Activated T-helper 1 cell treated with anti-CD3 and anti-CD28 coated beads, Interleukin-12 subunit alpha, Interleukin-12 subunit beta, Interleukin-2, Interleukin-4 antibody, amounts not matched to agents 30 ng/mL and 10 ng/mL and 1 ng/mL, durations not matched to agents 14 hours and 24 hours and 36 hours (primary cell): ENCODE measurements at places on chromosomes 11 and 22. TPM values are rescaled to one million over a fixed set of nuclear protein-coding genes. Genes with fewer than 3 reads are reported as not detected.

- DNase-seq: no peak
Measured at GRCh38 chr11:67534070-67534679, 10.9 kb upstream of the CABP2 start.

GRCh38 chr11:3833449-3833848, 7.3 kb downstream of the RHOG start:
- no peak for DNase-seq

DNA sequence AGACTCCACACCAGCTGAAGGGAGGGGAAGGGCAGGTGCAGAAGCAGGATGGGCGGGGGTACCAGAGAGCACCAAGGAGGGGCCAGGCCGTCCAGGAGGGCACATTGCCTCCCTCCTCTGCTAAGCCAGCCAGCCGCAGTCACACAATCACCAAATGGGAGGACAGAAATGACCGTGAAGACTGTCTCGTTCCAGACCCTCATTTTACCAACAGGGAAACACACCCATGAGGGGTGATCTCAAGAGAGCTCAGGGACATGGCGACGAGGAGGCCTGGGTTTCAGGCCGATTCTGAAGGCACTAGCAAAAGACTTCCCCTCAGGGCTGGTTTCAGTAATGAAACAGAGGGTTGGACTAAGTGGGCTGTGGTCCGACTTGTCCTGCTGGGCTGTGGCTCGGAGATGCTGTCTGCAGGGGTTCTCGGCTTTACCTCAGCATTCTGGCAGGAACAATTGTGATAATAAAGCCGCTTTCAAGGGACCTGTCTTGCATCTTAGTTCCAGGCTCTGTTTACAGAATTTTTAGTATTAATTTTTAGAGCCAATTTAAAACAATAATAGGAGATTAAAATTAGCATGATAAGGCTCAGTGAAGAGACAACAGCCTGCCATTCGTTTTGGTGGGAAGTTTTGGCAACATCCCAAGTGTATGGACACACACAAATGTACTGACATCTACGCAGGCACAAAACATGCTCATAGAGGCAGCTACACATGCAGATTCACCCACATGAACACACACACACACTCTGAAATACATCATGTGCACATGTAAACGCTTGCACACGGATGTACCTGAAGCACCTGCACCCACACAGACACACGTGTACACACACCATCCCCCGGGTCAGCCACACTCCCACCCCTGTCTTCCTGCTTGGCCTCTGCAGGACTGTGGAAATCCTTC, 2.0 kb upstream of the B3GAT1 start:
- DNase-seq: no peak

GRCh38 chr11:132649277-132649676, 883.0 kb downstream of the OPCML start:
- DNase-seq: no peak

- DNase-seq: no peak
Measured at GRCh38 chr22:41687901-41688364, 734 bp downstream of the SNU13 start.

DNA sequence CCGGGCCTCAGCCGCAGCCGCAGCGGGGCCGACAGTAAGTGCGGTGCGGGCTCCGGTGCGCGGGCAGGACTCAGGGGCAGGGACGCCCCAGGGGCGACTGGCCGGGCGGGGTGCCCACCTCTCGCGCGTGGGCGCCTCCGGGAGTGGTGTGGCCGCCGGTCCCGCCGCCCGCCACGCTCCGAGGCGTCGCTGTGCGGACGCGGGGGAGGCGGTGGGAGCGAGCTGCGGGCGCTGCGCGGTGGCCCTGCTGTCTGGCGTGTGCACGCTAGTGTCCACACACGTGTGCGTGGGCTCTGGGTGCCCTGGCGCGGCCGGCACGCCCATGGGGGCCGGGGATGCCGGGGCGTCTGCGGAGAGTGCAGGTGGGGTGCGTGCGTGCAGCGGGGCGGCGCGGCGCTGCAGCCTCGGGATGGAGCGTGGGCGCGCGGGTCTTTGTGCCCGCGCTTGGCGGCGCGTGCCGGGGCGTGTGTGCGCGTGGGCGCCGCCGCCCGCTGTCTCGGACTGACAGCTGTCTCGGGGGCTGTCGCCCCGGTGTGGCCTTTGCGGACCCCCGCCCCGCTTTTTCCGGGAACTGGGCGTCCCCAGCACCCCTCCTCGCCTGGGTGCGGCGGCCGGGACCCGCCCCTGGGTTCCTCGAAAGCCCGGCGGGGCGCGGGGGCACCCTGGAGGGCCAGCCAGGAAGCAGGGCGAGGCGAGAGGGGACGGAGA, 804 bp downstream of the KCNK4 start:
- DNase-seq: no peak

GRCh38 chr11:119875841-119876600, 147.0 kb upstream of the NECTIN1 start:
- DNase-seq: no peak

GRCh38 chr11:2779981-2780849, 80.4 kb upstream of the KCNQ1OT1 start:
- no peak for DNase-seq

GRCh38 chr11:3121416-3121815, 43.7 kb downstream of the OSBPL5 start:
- no peak for DNase-seq

DNA sequence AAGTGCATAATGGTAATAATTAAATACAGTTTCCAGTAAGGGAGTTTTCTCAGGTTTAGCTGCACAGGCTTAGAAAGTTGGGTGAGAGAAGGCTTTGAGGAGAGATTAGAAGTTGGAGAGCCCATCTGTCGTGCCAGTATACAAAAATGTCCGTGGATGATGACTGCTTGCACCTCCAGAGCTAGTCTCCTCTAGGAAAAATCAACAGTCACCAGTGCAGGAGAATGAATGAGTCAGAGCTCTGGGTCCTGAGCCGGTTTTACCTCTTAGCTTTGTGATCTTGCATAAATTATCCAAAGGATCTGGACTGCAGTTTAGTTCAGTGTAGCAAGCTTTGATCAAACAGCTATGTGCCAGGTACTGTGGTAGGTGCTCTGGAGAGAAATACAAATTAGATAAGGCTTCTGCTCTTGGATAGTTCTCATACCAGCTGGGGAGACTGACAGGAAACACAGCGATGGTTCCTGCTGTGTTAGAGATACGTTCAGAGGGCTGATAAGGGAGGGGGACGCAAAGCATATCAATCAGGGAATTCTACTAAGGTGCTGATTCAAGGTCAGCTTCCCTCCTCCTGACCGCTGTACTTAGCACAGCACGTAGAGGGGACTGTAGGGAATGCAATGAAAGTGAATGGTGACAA, 125.9 kb downstream of the TEAD1 start:
- no peak for DNase-seq

GRCh38 chr11:128765571-128766549, 72.0 kb downstream of the FLI1 start:
- no peak for DNase-seq

- no peak for DNase-seq
Measured at GRCh38 chr11:102487214-102487613, 34.6 kb upstream of the TMEM123 start.

DNA sequence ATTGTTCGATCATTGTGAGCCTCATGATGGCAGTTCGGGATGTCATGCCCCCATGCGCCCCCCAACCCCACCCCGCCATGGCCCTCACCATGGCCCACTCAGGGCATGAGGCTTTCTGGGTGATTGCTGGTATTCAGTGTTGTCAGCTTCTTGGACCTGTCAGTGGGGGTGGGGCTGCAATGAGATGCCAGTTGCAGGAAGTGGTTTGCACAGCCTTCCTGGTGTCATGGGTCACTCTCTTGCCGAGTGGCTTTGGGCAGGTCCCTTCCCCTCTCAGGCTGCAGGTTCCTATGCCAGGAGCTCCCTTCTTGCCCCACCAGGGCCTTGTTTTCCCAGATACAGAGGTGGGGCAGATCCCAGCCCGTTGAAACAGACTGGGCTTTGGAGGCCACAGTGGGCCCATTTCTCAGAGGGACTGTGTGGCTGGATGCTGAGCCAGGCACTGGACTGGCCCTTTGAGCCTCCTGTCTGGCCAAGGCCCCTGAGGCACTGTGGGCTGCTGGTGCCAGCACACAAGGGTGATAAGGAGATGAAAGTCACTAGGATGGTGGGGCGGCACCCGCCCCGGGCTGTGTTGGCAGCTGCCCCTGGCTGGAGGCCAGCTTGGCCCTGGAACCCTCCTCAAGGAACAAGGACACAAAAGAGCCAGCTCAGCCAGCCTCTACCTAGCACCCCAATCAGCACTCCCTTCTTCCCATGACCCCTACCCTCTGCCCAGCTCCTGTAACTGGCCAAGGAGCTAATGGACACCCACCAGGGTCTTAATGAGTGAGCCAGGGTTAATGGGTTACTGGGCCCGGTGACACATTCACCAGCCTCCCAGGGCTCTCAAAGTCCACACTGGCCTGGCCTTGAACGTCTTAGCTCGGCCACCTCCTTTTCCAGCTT, 1.5 kb upstream of the GGT1 start:
- DNase-seq: no peak

DNA sequence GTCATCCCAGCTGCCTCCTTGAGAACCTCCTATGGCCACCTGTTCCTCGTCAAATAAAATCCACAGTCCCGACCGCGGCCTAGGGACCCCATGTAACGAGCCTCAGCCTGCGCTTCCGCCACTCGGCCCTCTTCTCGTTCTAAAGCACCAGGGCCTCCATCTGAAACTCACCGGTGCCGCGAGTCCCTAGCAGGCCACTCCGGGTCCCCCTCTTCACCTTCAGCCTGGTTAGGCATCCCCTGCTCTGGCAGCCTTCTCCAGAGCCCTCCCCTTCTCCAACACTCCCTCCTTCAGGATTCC, 2.4 kb upstream of the SSTR3 start:
- no peak for DNase-seq

DNA sequence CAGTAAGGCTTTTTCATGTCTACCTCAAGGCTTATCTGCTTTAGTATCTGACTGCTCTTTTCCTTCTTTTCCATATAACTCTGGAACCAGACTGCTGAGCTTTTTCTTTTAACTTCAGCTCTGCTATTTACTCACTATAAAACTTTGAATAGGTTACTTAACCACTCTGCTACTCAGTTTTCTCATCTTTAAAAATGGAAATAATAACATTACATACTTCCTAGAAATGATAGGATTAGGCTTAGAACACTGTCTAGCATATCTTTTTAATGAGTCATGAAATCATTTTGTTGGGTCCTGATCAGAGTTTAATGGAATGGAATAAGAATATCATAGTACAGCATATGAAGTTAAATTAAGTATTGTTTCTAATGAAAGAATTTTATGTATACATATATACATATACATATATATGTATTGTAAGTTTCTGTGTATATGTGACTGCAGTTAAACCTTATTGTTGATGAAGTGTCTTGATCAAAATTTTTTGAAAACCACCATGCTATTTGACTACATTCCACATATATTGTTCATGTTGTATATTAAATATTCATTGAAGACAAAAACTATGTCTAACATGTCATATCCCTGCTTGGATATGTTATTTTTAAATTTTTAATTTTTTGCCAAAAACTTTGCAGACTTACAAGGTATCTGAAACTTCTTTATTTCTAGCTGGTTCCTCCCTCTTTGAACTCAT, 120.2 kb downstream of the METTL15 start:
- DNase-seq: no peak

DNA sequence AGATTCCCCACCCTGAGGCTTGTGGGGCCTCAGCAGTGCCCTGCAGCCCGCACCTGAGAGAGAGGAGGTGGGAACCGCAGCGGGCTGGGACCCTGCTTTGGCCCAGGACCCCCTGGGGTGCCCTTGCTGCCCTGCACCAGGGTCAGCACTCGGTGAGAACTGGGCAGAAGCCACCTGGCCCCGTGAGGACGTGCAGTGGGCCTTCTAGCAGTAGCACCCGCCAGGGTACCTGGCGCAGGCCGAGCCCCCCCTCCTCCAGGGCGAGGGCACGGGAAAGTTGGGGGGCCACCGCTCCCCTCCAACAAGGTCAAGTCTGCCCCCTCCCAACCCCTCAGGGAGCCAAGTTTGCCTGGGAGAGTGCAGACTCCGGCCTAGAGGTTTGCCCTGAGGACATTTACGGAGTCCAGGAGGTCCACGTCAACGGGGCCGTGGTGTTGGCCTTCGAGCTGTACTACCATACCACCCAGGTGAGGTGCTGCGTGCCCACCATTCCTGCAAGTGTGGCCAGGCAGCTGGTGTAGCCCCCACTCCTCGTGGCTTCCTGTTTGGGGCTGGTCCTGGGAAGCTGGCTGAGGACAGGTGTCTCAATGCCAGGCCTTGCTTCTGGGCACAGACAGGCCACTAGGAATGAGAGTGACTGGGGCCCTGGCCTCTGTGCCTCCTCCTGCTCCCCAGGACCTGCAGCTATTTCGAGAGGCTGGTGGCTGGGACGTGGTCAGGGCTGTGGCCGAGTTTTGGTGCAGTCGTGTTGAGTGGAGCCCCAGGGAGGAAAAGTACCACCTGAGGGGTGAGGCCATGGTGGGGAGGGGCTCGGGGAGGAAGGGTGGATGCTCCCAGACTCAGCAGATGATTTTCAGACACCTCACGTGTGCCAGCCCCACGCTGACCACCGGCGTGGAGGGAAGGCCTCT, 3.5 kb downstream of the PGGHG start:
- no peak for DNase-seq

DNA sequence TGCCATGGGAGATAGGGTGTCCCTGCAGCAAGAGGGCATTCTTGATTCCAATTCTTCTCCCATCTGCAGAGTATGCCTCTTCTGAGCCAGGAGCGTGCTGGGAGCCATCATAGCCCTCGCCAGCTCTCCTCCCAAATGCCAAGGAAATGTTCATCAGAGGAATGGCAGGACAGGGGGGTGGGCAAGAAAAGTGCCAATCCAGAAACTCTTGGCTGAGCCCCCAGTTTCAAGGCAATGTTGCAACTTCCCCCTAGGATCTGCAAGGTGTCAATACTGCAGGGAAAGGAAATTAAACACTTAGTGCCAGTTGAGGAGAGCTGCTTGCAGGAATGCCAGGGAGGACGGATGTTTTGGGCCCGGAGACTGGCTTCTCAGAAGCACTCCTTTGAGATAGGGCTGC, 94.8 kb upstream of the PRDM11 start:
- DNase-seq: no peak

DNA sequence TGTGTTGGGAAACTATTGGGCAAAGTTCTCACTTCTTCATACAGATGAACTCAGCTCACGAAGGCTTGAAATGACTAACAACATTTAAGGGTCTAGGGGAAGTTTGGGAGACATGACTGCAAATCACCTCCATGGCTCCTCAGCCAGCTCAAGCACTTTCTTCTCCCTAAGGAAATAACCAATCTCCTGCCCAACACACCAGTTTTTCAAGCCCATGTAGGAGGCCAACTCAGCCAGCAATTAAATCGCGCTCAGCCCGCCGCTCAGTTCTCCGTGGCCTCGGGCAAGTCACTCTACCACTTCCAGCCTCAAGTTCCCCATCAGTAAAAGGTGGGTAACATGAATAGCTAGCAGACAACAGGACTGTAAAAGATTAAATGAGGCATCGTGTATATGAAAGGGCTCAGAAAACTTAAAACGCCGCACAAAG, 796 bp downstream of the POLDIP3 start:
- DNase-seq: no peak

GRCh38 chr11:118845369-118845768, 38.3 kb upstream of the CXCR5 start:
- DNase-seq: no peak

- DNase-seq: no peak
Measured at GRCh38 chr22:27372969-27373670, 428.4 kb downstream of the MN1 start.

The MIOX gene
- 0.29 TPM in 1 of 2 replicates, not detected in the other for total RNA-seq

The ASRGL1 gene
- 4.8 and 5.7 TPM in 2 replicates for total RNA-seq

The JAML gene
- total RNA-seq: 264 and 271 TPM in 2 replicates

The SLC6A5 gene
- total RNA-seq: not detected in 2 replicates

The LDHAL6A gene
- total RNA-seq: not detected in 2 replicates

The CASP5 gene
- total RNA-seq: not detected in 2 replicates

The TRIM66 gene
- 11.7 and 14.2 TPM in 2 replicates for total RNA-seq

The OR8D1 gene
- total RNA-seq: not detected in 2 replicates

The SCGB1D2 gene
- not detected in 2 replicates for total RNA-seq

The STK33 gene
- 0.34 and 0.62 TPM in 2 replicates for total RNA-seq

The PARVA gene
- total RNA-seq: not detected in 2 replicates

The GRM5 gene
- total RNA-seq: not detected in 2 replicates
